Kidney glomerular epithelial cell (primary cell): ENCODE measurements at places on chromosomes 5 and 9.

DNA sequence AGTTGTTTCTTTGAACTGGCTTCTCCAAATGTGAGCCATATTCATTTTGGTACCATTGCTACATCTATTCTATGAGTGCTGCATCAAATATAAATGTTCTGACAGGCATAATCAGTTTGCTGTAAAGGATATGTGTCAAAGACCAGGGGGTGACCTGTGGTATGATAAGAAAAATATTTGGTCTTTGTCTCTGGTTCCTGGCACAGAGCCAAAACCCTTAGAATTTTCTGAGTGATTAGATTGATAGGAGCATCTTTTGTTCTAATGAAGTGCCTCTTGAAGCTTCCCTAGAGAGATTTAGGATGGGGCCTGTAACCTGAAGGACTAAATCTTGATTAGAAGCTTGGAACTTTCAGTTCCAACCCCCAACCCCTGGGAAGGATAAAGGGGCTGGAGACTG lies 256.3 kb downstream of the NNT start:
- DNase-seq: no peak

- no peak for DNase-seq
Measured at GRCh38 chr5:124986170-124986569, 239.7 kb upstream of the ZNF608 start.

- DNase-seq: no peak
Measured at GRCh38 chr5:14332746-14333145, 189.6 kb downstream of the TRIO start.

GRCh38 chr9:107919263-107919662 lies 429.7 kb upstream of the KLF4 start:
- DNase-seq: no peak

GRCh38 chr5:93246090-93246855 lies 334.7 kb downstream of the NR2F1-AS1 start:
- DNase-seq: no peak

- DNase-seq: no peak
Measured at GRCh38 chr5:151077419-151077818, 3.4 kb downstream of the TNIP1 start.
